ENCODE measurements at places on chromosomes 11 and 22.
A peak's percentile ranks its signal among the peaks of the same experiment; 100 is the strongest.

GRCh38 chr11:123742031-123742723 lies 717 bp upstream of the ZNF202 start:
- no peak for DNase-seq

GRCh38 chr11:88188251-88188931 lies 13.1 kb upstream of the RAB38 start:
- no peak for DNase-seq

DNA sequence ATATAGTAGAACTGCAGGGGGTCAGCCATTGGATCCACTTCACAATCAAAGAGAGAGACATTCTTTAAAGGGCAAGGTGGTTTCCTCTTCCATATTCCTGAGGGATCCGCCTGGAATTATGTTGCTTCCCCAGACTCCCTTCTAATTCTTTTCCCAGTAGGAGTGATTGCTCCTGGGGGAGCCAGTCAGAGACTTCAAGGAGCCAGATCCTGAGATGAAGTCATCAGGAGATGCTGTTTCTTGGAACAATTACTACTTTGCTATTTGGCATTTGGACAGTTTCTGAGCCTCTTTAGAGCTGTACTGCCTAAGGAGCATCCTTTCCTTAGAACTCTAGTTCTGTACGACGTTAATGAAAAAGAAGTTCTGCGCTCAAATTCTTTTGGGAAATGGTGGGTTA lies 1.9 kb upstream of the OR9Q2 start:
- no peak for DNase-seq

DNA sequence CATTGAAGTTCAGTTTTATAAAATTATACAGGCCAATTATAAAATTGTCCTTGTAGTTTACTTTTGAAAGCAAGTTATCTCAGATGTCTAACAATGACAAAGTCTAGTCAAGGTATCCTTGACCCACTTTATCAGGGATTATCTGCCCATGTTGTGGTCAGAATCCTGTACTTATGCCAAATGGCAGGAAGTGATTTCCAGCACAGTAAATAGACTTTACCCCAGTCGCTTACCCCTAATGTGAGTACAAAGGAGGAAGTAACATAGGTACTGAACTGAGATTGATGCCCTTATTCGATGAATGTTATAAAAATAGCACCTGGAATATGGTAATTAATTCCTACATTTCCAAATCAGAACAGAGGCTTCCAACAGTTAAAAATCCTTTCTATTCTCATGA lies 355.7 kb downstream of the CNTN5 start:
- DNase-seq, result no peak

- DNase-seq, result no peak
Observed at GRCh38 chr11:58786693-58787092, 55.0 kb upstream of the GLYAT start.

- peak; percentile 53 for DNase-seq
Observed at GRCh38 chr11:12914400-12914912, 94.7 kb upstream of the RASSF10 start.

- DNase-seq, result no peak
Observed at GRCh38 chr11:87142594-87142993, 104.9 kb downstream of the TMEM135 start.

DNA sequence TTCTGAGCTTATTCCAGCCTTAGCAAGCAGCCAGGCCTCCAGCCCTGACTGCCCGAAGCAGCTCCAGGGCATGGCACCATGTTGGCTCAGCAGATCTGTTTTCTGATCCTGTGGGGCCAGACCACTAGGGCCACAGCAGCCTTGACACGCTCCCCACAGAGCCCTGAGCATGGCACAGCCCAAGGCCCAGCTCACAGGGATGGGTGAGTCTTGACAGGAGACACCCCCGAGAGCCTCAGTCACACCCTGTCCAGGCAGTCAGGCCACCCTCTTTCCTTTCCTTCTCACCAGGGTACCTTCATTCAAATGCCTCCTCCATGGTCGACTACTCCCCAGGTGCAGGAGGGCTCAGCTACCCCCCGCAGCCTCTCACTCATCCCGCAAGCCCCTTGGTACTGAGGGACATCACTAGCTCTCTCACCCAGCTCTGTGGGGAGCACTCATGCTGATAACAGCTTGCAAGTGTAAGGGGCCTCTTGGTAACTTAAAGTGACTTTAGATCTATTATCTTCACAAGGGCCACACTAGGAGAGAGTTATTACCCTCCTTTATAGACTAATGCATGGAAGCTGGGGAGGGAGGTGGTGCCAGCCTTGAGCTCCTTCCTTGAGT lies 3.9 kb upstream of the CDC42BPG start:
- no peak for DNase-seq

DNA sequence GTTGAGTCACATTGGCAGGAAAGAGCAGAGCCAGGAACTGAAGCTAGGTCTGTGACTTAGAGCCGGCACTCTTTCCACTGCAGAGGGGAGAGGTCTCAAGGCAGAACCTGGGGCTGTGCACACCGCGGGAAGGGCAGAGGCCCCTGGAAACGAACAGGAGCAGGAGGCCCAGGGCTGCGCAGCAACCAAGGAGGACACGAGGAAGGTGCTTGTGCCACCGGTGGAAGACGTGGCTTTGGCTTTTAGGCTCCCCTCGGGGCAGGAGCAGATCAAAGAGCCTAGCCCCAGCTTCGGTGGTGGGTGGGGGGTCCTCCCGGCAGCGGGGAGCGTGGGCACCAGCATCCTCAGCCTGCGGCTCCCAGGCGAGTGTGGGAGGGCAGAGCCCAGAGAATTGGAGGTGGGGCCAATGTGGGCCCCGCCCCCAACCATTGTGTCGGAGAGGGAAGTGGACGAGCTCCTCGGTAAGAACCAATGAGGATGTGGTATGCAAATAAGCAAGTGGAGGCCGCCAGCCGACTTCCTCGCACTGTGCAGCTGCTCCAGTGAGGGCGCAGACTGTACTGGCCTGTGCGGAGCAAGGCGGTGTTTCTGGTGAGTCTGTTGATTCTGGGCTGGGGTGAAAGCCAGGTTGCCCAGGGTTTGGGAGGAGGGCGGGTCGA lies at the start of gene CCDC116:
Gene CCDC116 (plus strand): TSS at position 524 of the 659 bp plus-strand sequence. CDS start 422 bp downstream, outside the sequence.
- DNase-seq, result peak; percentile 9

DNA sequence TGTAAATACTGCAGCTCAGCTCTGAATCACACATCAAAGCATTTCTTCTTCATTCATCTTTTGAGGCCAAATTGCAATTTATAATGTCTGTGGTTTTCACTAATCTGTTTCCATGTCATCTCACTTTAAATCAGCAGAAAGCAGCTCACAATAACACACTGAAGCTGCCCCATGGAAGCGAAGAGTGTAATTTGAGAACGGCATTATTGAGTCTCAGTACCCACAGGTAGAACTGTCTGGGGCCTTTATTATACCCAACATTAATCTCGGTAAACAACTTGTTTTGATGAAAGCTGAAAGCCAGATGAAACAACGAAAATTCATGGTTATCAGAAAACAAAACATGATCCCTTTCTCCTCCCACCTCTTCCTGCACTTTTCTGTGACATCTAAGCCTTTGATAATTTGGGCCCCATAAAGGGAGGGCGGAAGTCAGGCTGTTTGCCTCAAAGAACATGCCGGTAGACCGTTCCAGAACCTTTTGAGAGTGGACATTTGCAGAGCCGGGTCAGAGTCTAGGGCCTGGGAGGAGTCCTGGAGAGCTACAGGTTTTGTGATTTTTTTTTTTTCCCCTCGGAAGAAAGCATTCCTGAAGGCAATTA lies 68.2 kb upstream of the SESN3 start:
- no peak for DNase-seq

DNA sequence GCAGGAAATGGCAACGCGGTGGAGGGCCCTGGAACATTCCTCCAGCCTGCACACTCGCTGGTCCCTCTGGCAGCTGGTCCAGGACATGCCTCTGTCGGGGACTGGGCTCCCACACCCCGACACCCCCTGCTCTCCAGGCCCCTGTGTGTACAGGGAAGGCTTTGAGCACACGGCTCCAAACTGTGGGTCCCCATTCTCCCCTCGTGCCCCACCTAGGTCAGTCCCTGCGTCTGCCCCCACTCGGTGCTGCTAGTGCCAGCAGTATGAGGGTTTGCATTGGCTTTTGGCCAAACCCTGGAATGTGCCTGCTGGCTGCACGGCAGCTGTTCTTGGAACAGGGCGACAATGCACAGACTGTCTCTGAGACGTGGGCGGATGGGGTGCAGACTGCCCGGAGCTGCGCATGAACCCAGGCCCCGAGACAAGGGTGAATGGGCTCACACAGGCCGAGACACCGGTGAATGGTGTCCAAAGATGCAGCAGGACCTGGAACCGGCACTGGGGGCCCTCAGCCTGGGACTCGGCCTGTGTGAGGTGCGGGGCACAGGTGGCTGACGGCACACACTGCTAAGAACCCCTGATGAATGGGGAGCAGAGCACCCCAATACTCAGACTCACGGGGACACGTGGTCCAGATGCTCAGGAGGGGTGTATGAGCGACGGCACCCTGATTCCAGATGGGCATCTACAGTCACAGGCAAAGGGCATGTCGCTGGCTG lies 7.5 kb upstream of the SYT8 start:
- DNase-seq, result peak; percentile 86

- no peak for DNase-seq
Observed at GRCh38 chr11:41031551-41032060, 427.8 kb downstream of the LRRC4C start.

- DNase-seq, result no peak
Observed at GRCh38 chr11:44573333-44573732, 7.9 kb downstream of the CD82 start.

GRCh38 chr11:34789196-34789834 lies 126.9 kb downstream of the APIP start:
- peak; percentile 59 for DNase-seq

- no peak for DNase-seq
Observed at GRCh38 chr22:30187529-30188407, 58.8 kb downstream of the LIF start.

GRCh38 chr11:38304926-38305325 lies 1706.9 kb upstream of the RAG2 start:
- no peak for DNase-seq

- DNase-seq, result no peak
Observed at GRCh38 chr11:9274499-9275258, 9.5 kb upstream of the DENND5A start.

- DNase-seq, result no peak
Observed at GRCh38 chr11:60948250-60948649, 3.7 kb downstream of the SLC15A3 start.

DNA sequence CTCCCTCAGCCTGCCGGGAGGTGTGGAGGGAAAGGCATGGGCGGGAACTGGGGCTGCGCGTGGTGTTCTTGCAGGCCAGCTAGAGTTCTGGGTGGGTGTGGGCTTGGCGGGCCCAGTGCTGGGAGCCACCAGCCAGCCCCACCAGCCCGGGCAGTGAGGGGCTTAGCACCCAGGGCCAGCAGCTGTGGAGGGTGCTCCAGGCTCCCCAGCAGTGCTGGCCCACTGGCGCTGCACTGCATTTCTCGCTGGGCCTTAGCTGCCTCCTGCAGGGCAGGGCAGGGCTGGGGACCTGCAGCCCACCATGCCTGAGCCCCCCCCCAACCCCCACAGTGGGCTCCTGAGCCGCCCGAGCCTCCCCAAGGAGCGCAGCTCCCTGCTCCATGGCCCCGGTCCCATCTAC lies 304.2 kb downstream of the KCNA4 start:
- no peak for DNase-seq

DNA sequence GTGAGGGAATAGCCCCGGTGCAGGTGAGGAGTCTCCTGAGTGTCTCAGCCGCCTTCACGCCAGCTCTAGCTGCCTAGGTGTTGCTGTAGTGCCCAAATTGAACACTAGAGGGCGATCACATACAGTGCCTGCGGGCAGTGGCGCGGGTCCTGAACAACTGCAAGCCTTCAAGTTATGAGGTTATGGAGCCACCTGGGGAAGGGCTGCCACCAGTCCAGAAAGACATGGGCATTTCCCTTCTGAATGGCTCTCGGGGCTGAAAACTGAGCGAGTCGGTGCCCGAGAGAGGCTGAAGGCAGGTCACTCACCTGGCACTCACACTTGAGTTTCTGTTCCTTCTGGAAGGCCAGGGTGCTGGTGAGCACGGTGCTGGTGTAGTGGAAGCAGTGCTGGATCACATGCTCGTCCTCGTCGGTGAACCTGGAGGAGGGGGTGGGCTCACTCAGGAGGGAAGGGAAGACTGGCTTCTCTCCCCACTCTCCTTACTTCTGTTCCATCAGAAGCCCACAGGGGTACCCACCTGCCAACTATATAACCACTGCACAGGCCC lies 88.4 kb downstream of the PDE2A start:
- peak; percentile 81 for DNase-seq

- DNase-seq, result no peak
Observed at GRCh38 chr22:38724926-38725571, 19.3 kb downstream of the GTPBP1 start.

GRCh38 chr11:31806928-31807798 lies 4.0 kb downstream of the PAX6 start:
- DNase-seq, result no peak

DNA sequence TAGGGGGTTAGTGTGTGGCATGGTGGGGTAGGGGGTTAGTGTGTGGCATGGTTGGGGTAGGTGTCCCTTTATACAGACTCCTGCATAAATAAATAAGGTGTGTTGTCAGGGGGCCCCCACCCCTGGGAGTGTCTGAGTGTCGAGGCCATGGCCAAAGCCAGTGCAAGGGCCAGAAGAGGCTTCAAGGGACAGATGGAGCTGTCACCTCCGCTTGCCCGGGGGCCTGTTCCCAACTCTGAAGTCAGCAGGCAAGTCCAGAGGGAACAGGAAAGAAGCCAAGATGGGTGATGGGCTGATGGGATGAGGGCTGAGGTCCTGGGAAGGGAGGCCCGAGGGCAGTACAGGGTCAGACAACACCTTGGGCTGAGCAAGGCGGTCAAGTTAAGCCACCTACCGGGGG lies 997.8 kb downstream of the BRD1 start:
- DNase-seq, result no peak

DNA sequence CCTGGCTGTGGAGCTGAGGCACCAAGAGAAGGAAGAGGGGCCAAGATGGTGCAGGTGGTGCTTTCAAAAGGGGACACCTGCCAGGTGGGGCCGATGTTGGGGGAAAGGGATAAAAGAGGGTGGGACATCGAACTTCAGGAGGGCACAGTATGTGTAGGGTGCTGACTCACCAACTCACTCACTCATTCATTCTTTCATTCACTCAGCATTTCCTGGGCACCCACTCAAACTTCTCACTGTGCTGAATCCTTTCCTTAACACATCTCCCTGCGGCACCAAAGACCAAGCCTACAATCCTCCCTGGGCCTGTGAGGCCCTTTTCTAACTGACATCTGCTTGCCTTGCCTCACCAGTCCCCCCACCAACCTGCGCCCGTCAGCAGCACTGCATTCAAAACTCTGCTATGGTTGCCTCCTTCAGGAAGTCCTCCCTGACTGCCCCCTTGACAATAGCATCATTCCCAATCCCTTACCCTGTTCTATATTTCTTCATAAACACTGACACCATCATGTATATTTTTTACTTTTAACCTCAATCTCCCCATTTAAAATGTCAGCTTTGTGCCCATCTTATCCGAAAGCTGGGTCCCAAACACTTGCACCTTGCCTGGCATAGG lies 246.6 kb downstream of the MN1 start:
- no peak for DNase-seq

GRCh38 chr22:30892731-30893221 lies 75.8 kb downstream of the MORC2 start:
- DNase-seq, result no peak

Measured in NCI-H1092 (cell line).